ENCODE measurements at places on chromosomes 6 and 20.

- H3K4me3 ChIP-seq, result no peak overlapping the region
- no peaks in the 10 kb centered on the region for H3K27me3 ChIP-seq
- no peaks in the 10 kb centered on the region for H3K36me3 ChIP-seq
- no peaks in the 10 kb centered on the region for H3K4me1 ChIP-seq
- DNase-seq, result no peak
Measured at GRCh38 chr6:154127657-154128056, 88.6 kb downstream of the OPRM1 start.

- no peaks in the 10 kb centered on the region for H3K36me3 ChIP-seq
- no peak overlapping the region for H3K4me3 ChIP-seq
- H3K27ac ChIP-seq, result peak overlapping the region; percentile 34
- no peaks in the 10 kb centered on the region for H3K27me3 ChIP-seq
- no peak for DNase-seq
Measured at GRCh38 chr6:152721956-152722355, 24.3 kb downstream of the MYCT1 start.

GRCh38 chr6:81768150-81768942 is 15.9 kb upstream of the TENT5A start:
- H3K27me3 ChIP-seq, result no peaks in the 10 kb centered on the region
- no peak for DNase-seq
- no peak overlapping the region for H3K4me3 ChIP-seq
- H3K4me1 ChIP-seq, result no peaks in the 10 kb centered on the region
- H3K27ac ChIP-seq, result no peak overlapping the region
- no peaks in the 10 kb centered on the region for H3K36me3 ChIP-seq

DNA sequence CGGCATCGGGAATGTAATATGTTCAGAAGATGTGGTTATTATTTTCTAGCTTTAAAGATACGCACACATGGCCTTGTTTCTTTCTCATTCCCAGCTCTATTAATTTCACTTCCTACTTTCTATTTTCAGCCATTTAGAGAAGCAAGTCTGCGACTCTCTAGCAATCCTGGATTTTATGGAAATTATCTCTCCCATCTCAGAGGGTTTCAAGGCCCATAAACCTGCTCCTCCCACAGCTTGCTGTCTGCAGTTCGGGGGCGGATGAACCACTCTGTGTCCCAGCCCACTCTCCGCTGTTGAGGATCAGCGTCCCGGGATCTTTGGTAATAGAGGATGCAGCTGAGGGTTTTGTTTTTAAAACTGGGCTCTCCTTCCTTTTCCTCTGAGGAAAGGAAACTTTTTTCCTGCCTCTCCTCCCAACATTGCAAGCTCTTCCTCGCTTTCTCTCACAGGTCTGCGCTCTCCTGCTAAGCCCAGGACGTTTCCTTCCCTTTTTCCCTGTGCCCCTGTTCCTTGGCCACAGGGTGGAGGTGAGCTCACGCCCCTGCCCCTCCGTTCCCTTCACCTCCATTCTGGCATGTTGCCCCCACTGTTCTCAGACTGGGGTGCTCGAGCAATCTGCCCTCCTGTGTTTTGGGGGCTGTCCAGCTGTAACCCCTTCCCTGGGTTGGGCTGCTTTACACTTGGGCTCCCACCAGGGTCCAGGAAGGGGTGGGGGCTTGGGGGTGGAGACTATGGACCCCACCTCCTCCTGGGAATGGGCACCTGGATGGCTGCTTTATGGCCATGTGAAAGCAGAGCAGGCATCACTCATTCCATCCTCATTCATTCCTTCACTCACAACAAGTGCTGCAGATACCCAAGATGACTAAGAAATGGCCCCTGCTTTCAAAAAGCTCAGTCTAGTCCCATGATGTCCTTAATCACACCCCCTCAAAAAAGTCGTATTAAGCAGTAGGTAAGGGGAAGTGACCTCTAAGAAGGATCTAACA is 54.9 kb downstream of the ZBTB9 start:
- H3K27me3 ChIP-seq, result no peaks in the 10 kb centered on the region
- no peak overlapping the region for H3K4me3 ChIP-seq
- no peaks in the 10 kb centered on the region for H3K36me3 ChIP-seq
- H3K4me1 ChIP-seq, result no peaks in the 10 kb centered on the region

- DNase-seq, result no peak
- no peak overlapping the region for H3K27ac ChIP-seq
- no peak overlapping the region for H3K4me3 ChIP-seq
- no peaks in the 10 kb centered on the region for H3K27me3 ChIP-seq
Measured at GRCh38 chr6:162290846-162291465, 436.6 kb downstream of the PRKN start.

GRCh38 chr20:2671977-2672376 is 8.0 kb upstream of the IDH3B start:
- no peaks in the 10 kb centered on the region for H3K36me3 ChIP-seq
- H3K27ac ChIP-seq, result no peak overlapping the region
- no peaks in the 10 kb centered on the region for H3K4me1 ChIP-seq
- no peak for DNase-seq

DNA sequence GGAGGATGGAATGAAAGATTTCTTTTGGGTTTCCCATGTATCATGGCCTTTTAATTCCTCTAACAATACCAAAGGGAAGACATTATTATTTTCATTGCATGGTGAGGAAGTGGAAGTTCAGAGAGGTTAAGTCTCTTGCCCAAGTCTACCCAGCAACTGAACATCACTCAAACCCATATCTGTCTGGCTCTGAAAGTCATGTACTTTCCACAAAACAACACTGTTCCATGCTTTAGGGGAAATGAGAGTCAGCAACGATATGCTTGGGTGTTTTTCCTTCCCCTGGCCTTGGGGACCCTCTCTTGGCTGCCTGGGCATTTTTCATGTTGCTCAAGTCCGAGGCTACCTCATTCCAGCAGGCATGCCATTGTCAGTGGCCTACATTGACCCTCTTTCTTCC is 118.8 kb downstream of the ADTRP start:
- H3K4me1 ChIP-seq, result peaks cover 2% of the 10 kb centered on the region
- no peak for DNase-seq
- H3K4me3 ChIP-seq, result no peak overlapping the region
- H3K27me3 ChIP-seq, result no peaks in the 10 kb centered on the region
- no peaks in the 10 kb centered on the region for H3K36me3 ChIP-seq

DNA sequence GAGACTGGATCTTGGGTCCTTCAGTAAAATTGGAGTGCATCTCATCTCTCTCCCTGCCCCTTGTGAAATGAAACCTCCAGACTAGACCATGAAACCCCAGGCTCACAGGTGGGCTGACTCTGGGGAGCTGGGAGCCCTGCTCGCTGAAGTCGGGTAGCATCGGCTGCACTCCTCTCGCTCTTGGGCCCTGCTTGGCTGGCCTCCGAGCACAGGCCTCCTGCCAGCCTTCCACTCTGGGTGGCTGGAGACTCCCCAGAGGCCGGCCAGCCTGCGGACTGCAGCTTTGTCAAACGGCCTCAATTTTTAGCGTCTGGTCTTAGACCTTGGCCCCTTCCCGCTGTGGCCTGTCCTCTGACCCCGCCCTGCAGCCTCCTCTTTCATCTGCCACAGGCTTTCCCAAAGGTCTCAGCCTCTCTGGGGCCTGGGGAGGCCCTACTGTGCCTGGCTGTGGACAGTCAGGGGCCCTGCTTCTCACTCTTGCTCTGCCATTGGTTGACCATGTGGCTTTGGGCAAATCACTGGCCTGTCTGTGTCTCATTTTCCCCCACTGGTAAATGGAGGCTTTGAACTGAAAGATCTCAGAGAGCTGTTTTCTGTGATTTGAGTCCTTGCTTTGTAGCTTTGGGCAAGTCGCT is 45.1 kb downstream of the SRC start:
- no peak overlapping the region for H3K4me3 ChIP-seq
- H3K27me3 ChIP-seq, result no peaks in the 10 kb centered on the region
- no peak for DNase-seq
- peaks cover 27% of the 10 kb centered on the region for H3K4me1 ChIP-seq
- H3K36me3 ChIP-seq, result peaks cover 95% of the 10 kb centered on the region
- no peak overlapping the region for H3K27ac ChIP-seq

DNA sequence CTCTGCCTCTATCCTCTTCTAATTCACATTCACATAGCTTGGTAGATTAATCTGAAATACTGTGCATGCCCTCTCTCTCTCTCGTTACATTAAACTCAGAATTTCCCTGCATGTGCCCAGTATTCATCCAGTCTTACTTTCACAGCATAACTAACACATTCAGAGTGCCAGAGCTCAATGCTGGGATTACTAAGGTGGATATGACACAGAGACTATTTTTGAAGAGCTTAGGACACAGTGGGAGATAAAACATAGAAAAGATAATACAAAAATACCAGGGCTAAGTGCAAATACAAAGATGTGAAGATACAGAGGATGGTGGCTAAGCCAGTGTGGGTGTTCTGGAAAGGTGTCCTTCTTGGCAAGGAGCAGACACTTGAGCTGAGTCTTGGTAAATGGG is 6.3 kb downstream of the SYNE1 start:
- no peak overlapping the region for H3K27ac ChIP-seq
- H3K27me3 ChIP-seq, result peaks cover 3% of the 10 kb centered on the region
- peaks cover 4% of the 10 kb centered on the region for H3K4me1 ChIP-seq
- H3K4me3 ChIP-seq, result no peak overlapping the region
- DNase-seq, result no peak

- H3K36me3 ChIP-seq, result no peaks in the 10 kb centered on the region
- no peak overlapping the region for H3K27ac ChIP-seq
- no peaks in the 10 kb centered on the region for H3K27me3 ChIP-seq
- H3K4me3 ChIP-seq, result no peak overlapping the region
- no peak for DNase-seq
Measured at GRCh38 chr6:35500782-35501181, 3.9 kb upstream of the TEAD3 start.

- no peaks in the 10 kb centered on the region for H3K4me1 ChIP-seq
- no peak overlapping the region for H3K27ac ChIP-seq
- no peaks in the 10 kb centered on the region for H3K27me3 ChIP-seq
- no peak overlapping the region for H3K4me3 ChIP-seq
- no peaks in the 10 kb centered on the region for H3K36me3 ChIP-seq
Measured at GRCh38 chr6:40477246-40478126, 109.7 kb downstream of the LRFN2 start.

DNA sequence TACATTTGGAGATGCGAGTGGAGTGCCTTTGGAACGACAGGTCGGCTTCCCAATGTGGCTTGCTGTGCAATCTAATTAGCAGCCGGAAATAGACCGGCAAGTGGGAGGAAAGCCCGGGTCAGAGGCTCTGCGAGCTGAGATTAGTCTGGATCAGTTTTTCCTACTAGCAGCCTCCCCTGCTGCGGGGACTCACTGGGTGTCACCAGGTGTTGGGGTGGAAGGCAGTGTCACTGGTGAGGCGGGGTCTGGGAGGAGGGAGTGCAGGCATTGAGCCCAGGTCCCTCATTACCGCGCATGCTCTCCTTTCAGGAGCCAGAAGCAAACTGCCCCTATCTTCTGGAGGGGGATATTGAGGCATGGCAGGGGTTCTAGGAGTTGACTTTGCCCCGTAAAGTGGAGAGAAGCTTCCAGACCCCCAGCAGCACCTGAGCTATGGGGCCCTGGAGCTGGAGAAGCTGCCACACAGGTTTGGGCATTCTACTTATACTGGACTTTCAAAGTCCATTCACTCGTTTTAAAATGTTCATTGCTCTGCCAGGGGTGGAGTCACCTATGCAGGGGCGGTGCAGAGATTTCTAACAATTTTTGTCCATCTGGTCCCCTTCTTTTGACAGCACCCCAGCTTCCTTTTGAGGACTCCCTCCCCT is 11.0 kb downstream of the SULF2 start:
- H3K36me3 ChIP-seq, result no peaks in the 10 kb centered on the region
- DNase-seq, result no peak
- H3K27ac ChIP-seq, result no peak overlapping the region
- no peak overlapping the region for H3K4me3 ChIP-seq
- peaks cover 2% of the 10 kb centered on the region for H3K4me1 ChIP-seq

DNA sequence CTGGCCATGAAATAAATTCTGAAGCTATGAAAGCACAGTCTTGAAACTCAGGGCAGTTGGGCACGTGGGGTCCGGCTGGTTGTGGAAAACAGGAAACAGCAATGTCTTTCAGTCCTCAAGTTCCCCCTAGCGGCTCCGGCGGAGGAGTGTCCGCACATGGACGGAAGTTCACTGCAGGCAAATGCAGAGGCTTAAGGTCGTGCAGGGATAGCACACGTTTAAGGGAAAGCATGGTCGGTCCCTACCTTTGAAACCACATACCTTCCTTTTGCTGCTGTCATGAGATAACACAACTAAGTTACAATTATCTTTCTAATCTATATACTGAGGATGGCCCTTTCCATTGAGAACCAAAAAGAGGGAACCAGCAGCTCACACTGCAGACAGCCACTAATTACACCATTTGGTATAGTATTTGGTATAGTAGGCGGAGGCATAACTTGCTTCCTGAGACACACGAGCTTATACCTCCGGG is 52.6 kb upstream of the NFATC2 start:
- H3K4me1 ChIP-seq, result peaks cover 8% of the 10 kb centered on the region
- no peaks in the 10 kb centered on the region for H3K27me3 ChIP-seq
- no peaks in the 10 kb centered on the region for H3K36me3 ChIP-seq

- no peaks in the 10 kb centered on the region for H3K27me3 ChIP-seq
- no peak overlapping the region for H3K4me3 ChIP-seq
- DNase-seq, result no peak
- peaks cover 9% of the 10 kb centered on the region for H3K36me3 ChIP-seq
Measured at GRCh38 chr6:75135876-75136275, 70.0 kb downstream of the COL12A1 start.

GRCh38 chr6:57138026-57138425 is 34.1 kb upstream of the BAG2 start:
- H3K4me3 ChIP-seq, result no peak overlapping the region
- H3K27me3 ChIP-seq, result no peaks in the 10 kb centered on the region
- no peaks in the 10 kb centered on the region for H3K4me1 ChIP-seq
- DNase-seq, result no peak
- H3K27ac ChIP-seq, result no peak overlapping the region

GRCh38 chr6:149967591-149967990 is 3.8 kb downstream of the ULBP1 start:
- H3K4me3 ChIP-seq, result no peak overlapping the region
- DNase-seq, result no peak
- peaks cover 9% of the 10 kb centered on the region for H3K4me1 ChIP-seq
- H3K27me3 ChIP-seq, result peaks cover 43% of the 10 kb centered on the region
- no peaks in the 10 kb centered on the region for H3K36me3 ChIP-seq

DNA sequence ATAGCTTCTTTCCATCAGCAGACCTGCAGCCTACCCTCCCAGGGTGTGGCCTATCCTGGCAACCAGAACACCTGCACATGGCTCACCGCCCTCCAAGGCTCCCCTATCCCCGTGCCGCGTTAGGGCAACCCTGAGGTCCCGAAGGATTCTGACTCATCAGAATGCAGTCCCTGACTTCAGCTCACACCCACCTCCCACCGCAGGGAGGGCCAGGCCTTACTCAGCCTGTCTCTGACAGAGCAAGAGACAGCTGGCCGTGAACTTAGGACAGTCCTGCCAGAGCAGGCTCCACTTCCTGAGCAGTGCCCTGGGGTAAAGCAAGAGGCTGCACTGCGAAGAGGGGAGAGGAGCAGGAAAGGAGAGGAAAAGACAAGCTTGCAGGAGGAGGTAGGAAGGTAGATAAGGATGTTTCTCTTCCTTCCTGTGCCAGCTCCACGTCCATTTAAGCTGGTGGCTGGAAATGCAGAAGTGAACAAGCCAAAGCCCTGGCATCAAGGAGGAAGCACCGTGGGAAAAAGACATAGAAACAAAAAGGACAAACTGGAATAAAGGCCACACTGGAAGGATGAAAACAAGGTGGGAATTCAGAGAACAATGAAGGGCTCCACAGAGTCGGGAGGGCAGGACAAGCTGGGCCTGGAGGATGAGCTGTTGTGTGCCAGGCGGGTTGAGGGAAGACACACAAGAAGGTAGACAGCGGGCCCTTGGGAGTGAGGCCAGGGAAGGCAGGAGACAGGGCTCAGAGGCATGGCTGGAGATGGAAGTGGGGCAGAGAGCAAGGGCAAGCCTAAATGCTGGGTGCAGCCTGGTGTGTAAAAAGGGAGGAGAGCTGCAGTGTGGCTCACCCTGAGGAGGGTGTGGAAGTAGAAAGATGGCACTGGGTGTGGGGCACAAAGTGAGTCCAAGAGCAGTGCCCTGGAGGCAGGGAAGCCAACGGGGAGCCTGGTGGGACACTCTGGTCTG is 102.7 kb downstream of the SLC23A2 start:
- no peak overlapping the region for H3K4me3 ChIP-seq
- H3K4me1 ChIP-seq, result peaks cover 5% of the 10 kb centered on the region
- peaks cover 12% of the 10 kb centered on the region for H3K36me3 ChIP-seq
- H3K27me3 ChIP-seq, result no peaks in the 10 kb centered on the region
- H3K27ac ChIP-seq, result no peak overlapping the region
